GM03348 (cell line): ENCODE measurements at places on chromosomes 12 and 14.
A peak's percentile ranks its signal among the peaks of the same experiment; 100 is the strongest.

DNA sequence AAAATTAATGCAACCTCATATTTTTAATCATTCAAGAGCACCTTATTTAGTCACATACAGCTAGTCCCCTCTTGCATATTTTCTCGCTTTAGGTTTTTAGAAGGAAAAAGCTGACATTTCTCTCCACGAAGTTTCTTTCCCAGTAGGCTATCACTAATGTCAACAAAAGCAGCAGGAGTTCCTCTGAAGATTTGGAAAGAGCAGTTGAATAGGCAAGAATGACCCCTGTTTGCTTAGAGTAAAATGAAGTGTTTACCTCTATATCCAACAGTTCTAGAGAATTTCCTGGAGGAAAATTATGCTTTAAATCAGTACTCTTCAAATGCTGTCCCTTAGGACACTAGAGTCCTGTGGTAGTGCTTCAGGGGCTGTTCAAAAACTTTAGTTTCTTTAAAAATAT lies 188.1 kb upstream of the PRKD1 start:
- no peak for DNase-seq

DNA sequence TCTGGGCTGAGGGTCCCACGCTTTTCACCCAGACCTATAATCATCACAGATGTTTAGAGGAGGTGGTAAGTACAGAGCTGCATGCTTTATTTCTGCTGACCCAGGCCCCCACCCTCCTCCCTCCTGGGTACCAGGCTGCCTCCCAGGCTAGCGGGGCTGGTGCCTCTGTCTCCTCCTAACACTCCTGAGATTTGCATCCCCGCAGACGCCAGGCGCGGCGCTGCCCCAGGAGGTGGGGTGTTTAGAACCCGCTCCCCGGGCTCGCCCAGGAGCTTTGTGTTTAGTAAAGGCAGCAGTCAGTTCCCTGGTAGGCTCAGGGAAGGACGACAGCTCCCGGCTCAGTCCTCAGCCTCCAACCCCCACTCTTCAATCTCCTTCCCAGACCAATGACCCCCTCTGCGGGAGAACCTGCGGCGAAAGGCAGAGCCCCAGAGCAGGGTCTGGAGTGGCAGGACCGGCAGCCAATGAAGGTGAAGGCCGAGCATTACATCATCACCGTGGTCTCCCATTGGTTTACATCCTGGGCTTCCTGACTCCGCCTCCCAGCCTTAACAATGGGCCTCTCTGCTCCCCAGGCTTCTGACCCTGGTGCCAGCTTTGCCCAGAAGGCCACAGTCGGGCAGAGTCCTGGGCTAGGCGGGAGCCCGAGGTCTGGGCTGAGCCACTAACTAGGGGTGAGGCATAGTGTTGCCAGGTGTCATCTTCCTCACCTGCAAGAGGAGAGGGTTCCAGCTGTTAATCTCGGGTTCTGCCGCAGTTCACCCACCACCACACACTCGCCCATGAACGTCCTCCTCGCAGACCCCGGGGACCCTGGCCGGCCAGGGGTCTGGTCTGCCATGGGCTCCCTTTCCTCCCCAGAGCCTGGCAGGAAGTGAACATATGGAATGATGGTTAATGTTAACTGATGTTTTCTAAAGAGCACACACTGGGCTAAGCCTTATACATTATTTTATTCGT lies 57.5 kb downstream of the CALM1 start:
- DNase-seq = peak; percentile 94

GRCh38 chr12:64395739-64396138 lies 5.2 kb upstream of the C12orf56 start:
- no peak for DNase-seq

GRCh38 chr12:86193931-86194330 lies 62.3 kb downstream of the MGAT4C start:
- no peak for DNase-seq

DNA sequence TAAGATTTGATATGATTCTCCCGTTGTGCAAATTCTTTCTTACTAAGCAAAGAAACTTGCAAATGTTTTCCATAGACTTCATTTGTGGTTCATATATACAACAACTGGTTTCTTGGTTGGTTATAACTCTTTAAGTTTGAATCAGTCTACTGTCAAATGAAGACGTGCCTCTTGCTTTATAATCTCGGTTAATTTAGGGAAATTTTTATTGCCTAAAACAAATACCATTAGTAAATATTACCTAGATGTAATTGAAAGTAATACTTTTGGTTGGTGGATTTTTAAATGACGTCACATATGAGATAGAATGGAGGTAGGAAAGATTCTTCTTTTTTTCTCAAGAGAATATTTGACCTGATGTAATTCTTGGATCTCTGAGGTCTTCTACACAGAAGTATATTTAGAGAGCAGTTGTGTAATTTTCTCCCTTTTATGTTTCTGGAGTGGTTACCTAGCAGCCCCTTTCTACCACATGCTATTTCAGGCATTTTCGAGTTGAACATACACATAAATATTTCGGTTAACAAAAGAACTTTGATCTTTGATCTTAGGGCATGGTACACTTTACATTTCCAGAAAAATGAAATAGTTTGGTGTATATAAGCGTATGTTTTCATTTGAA lies 1.7 kb downstream of the ATF7IP start:
- peak; percentile 18 for DNase-seq

GRCh38 chr14:71006200-71006563 lies 98.9 kb downstream of the PCNX1 start:
- DNase-seq = no peak

DNA sequence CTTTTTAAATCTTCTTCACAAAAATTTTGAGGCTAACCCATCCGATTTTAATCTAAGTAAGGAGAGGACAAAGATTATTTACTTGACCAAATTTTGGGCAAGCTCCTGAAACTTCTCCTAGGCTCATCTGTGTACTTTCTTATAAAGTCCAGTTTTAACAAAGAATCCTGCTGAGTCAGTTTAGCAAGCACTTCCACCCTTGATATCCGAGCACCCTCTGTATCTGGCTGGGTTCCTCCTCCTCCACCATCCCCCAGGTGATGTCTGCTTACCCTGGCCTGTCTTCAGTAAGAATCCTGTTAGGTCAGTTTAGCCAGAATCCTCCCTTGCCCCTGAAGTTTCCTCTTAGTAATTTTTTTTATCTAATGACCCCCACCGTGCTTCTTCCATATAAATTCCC lies 140.5 kb downstream of the PHLDA1 start:
- DNase-seq = no peak

DNA sequence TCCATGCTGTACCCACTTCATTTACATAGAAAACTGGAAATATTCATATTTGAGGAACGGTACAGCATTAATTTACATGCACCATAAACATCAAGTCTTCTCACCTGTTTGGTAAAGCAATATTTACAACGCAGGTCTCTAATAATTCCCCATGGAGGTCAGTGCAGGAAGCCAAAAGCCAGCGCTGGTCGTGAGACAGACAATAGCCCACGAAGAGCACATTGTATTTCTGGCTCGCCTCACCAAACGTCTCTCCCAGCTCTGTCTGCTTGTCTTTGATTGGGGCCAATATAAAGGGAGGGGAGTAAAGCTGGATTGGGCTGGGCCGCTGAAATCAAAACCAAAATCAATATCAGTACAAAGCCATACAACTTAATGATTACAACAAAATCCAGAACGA lies 302.1 kb downstream of the MED13L start:
- DNase-seq = no peak

- no peak for DNase-seq
These were observed 100.0 kb downstream of the PPP2R5C start for GRCh38 chr14:101861464-101861863.

DNA sequence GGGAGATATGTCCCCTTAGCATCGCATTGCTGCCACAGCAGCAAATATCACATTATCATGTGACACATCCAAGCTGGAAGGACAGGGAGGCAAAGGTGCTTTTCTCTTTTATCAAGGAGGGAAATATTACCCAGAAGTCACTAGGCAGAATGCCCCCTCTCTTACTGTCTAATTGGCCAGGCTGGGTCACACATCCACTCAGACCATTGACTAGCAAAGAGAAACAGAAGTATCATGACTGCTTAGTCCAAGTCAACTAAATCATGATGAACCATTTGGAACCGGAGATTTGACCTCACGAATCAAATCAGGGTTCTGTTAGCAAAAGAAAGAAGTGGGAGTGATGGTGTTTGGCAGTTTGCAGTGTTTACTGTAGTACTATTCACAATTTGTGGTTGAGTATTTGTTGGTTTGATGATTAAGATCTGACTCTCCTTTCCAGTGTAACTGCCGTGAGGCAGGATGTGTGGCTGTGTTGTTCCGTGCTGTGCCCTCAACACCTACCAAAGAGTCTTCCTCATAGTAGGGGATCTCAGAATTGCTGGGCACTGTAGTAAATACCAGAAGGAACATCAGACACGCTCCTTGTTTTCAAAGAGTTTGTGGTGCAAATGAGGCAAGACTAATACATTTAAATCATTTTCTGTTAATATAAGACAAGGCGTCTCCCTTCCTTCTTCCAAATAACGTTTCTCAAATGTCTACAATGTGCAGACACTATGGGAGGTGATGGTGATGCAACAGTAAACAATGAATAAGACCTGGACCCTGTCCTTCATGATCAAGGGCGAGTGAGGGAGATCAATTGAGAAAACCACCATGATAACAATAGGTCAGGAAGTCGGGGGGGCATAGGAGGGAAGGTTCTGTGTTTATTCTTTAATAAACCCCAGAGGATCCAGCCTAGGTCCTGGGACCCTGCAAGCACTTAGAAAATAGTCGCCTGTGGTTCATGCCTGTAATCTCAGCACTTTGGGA lies 194.4 kb upstream of the CRY1 start:
- no peak for DNase-seq

- DNase-seq = no peak
These were observed 261.5 kb downstream of the SOX5 start for GRCh38 chr12:23687947-23688346.

- no peak for DNase-seq
These were observed 111.2 kb downstream of the KICS2 start for GRCh38 chr12:64110864-64111263.

DNA sequence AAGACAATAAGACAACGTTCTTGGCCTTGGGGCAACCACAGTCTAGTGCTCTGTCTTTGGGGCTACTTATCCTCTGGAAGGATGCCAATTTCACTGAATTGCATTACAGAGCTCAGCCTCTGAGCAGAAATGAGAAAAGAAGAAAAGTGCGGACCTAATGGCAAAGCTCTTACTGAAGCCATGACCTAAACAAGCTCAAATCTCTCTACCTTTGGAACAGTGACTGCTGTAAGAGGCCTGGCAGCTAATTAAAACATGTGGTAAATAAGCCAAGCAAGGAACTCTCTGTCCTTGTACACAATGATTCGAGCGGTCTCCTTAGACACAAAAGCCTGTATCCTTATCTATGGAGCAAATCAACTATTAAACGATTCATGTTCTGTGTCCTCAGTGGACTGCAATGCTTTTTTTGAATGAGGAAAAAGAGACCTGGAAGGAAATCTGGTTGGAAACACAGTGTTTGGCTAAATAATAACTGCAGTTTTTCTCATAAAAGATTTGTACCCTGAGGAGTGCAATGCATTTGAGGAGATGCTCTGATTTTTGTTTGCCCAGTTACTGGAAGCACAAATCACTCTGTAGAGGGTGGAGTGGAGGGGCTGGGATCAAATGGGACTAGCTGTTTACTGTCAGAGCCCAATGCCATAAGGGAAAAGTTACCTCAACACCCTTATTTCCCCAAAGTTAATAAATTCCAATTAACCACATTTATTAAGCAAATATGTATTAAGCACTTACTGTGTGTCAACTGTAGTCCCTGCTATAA lies 113.9 kb downstream of the NDUFA12 start:
- DNase-seq = no peak

DNA sequence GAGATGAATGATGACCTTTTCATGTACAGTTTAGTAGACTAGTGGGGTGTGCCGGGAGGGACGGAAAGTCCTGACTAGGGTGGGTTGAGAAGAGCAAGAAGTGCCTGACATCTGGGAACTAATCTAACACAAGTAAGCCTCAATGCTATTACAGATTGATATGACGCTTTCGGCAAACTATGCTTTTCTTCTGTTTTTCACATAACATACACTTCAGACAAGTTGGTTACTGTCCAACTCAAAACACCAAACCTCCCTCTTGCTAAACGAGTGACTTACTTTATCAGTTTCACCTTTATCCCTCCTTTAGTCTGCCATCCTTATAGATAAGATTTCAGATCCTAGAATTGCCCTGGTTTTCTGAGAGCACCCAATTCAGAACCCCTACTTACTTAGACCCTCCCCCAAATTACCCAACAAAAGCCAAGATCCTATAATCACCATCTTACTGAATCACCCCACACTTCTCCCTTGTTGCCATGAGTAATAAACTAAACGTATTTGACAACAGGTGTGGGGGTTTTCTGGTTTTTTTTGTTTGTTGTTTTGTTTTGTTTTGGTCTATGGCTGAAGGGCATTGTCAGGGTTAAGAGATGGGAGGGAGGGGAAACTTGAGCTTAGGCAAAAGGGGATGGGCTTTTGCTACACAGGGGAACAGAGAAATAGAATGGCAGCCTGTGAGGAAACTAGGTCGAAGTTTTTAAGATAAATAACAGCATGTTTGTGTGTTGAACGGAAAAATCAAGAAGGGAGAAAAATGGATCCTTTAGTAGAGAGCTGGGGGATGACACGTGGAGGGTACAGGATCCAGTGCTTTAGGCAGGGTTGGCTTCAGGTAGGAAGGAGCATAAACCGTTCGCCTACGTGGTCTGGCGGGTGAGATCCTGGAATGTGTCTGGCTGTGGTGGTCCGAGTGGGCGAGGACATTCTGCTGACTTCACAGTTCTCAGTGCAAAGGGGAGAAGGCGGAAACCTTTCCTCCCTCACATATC lies 6.1 kb upstream of the PSMA3 start:
- peak; percentile 22 for DNase-seq

- no peak for DNase-seq
These were observed 122.1 kb downstream of the PLEKHA5 start for GRCh38 chr12:19251481-19252132.

- DNase-seq = no peak
These were observed 9.3 kb downstream of the COCH start for GRCh38 chr14:30883508-30884294.

DNA sequence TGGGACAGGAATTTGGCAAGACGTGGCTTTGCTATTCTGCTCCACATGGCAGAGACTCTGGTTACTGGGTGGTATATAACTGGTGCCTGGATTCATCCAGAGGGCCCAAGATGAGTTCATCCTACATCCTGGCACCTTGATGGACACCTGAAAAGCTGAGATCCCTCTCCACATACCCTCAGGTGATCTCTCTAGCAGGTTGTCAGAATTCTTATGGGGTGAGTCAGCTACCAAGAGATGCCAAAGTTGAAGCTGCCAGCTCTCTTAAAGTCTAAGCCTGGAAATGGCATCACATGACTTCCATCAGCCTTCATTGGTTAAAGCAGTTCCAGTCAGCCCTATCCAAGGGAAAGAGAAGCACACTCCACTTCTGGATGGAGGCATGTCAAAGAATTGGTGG lies 300.7 kb upstream of the SEL1L start:
- DNase-seq = no peak

DNA sequence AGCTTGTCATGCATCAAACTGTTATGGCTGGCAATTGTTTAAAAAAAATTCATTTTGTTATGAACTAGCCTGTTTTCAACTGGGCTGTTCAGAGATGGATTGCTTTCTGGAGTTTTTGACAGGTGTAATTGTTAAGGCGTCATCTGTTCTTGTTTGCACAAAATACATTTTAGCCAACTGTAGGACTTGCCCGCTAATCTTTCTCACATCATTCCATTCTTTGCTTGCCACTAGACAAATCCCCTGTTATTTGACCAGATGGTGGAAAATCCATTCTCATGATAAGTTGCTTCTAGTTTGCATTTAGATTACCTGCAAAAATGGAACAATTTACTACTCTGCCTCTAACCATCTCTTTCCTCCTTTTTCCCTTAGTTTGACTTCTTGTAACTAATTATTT lies 114.3 kb downstream of the NPAS3 start:
- no peak for DNase-seq
